ENCODE measurements at places on chromosomes 7 and 10.
A peak's percentile ranks its signal among the peaks of the same experiment; 100 is the strongest.

DNA sequence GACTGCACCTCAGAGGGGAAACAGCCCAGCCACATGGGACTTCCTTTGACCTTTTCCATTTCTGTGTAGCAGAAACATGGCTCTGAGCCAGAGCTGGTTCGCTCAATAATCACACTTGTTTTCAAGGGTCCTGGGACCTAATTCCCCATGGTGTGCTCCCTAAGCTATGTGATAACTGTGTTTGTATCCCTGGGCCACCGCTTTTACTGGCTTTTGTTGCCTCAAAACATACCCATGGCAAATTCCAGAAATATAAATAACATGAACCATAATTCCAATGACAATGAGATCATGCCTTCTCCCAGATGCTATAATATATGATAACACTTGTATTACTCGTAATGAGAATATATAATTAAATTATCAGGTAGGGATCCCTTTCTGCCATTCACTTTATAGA is 196.4 kb downstream of the GFRA1 start:
- no peak for DNase-seq

DNA sequence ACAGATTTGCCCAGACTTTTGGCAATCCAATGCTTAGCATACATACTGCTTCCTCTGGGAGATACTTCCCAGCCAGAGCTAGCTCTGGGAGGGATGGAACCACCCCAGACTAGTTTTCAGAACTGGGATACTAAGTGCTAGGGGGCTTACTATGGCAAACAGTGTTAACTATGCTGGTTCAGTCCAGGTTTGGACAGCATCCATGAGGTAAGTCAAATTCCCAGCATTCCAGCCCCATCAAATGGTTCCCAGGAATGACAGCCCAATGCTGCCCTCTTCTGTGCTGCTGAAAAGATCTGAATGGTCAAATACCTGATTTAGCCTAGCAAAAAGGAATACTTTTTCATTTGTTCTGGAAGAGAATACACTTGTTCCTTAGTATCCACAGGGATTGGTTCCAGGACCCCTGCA is 141.7 kb upstream of the CCDC6 start:
- no peak for DNase-seq

GRCh38 chr7:33601884-33602283 is 303.5 kb upstream of the BMPER start:
- DNase-seq: no peak

GRCh38 chr7:6299774-6300173 is 27.4 kb upstream of the CYTH3 start:
- no peak for DNase-seq

DNA sequence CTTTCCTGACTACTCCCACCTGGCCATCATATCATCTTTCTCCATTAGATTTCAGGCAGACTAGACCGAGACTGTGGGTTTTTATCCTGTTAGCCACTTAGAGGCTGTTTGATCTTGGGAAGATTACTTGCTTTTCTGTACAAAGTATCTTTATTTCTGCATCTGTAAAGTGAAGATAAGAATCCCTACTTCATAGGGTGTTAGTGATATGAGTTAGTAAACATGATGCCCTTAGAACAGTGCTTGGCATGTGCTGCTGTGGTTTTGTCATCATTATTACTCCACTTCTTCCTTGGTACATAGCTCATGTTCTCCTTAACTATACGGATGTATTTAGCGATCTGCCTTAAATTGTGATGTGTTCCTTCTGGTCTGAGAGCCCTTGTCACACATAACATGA is 165.2 kb downstream of the AUTS2 start:
- DNase-seq: no peak

- no peak for DNase-seq
These were observed 314.9 kb upstream of the AOAH start for GRCh38 chr7:37039131-37039749.

- no peak for DNase-seq
These were observed 321.3 kb downstream of the BICC1 start for GRCh38 chr10:58833771-58834561.

- no peak for DNase-seq
These were observed 1.3 kb downstream of the AFAP1L2 start for GRCh38 chr10:114402871-114403540.

GRCh38 chr7:84076219-84076618 is 118.4 kb downstream of the SEMA3A start:
- no peak for DNase-seq

DNA sequence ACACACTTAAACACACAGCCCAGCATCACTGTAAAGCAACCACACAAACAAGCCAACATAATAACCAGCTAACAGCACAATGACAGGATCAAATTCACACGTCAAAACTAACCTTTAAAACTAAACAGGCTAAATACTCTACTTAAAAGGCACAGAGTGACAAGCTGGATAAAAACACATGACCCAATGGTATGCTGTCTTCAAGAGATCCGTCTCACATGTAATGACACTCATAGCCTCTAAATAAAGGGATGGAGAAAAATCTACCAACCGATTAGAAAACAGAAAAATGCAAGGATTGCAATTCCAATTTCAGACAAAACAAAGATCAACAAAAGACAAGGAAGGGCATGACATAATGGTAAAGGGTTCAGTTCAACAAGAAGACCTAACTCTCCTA is 17.2 kb upstream of the PRSS58 start:
- no peak for DNase-seq

DNA sequence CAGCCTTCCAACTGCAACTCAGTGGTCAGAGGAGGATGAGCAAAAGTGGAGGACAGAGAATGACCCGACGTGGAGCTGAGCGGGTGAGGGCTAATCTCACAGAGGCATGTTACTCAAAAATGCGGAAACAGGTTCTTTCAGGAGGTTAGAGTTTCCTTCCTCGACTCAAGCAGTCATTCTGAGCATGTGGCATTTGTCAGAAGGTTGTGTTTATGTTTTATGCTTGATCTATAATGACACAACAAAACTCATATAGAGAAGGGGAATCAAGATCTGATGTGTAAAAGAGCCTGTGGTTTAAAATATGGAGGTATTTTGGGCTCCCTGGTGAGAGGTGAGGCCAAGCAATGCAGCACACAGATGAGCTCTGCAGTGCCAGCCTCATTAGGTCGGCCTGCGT is 311.4 kb downstream of the ADARB2 start:
- peak; percentile 20 for DNase-seq

DNA sequence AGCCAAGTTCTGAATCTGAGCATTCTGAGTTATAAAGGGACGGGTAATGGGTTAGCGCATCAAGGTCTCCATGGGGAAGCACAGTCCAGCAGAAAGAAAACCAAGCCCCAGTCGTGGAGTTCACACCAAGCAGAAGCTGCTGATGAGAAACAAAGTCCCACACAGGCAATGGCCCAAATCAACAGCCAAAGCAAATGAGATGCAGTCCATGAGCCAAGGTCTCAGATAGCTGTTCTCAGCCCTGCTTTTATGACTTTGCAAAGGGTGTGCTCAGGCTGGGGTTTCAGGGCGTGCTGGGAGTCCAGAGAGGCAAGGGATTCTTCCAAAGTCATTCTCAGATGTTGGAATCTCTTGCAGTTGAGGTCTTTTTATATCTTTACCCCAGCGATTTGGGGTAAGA is 32.0 kb downstream of the THNSL1 start:
- DNase-seq: no peak

GRCh38 chr7:84949067-84949466 is 237.8 kb downstream of the SEMA3D start:
- DNase-seq: no peak

DNA sequence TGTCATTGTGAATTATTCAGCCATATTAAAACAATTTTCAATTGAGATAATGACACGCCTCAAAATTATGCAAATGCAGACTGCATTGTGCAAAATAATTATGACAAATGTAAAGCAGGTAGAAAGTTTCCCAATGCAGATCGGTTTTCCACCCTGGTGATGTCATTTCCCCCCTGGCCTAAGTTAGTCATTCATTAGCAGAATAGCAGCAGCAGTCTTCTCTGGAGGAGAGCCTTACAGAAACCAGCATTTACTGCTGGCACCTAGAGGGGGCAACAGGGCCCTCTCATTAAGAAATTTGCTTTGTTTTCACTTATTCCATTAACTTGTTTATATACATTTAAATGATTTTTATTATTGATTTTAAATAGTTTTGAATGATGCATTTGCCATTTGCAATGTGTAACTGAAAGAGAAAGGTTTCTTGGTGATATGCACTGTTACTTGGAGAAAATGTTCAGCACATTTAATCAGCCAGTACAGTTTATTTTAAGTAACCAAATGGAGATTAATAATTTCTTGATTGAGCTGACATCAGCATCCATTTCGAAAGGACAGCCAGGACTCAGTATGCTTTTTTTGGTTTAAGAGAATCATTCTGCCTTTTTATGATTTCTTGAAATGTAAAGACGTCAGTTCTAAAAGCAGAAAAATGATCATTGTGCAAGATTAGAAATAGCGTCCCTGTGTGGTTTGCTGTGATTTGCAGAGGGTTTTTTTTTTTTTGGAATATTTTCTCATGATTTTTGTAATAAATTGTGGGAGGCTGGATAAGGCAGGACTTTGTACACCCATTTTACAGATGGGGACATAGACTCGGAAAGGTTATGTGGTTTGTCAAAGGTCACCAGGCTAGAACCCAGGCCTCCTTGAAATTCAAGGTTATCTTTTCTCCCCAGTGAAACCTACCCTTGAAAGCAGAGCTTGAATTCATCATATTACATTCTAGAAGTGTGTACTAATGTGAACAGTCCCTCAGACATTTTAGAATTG is 3.5 kb downstream of the ARID5B start:
- DNase-seq: no peak

- no peak for DNase-seq
These were observed 509.0 kb upstream of the PODXL start for GRCh38 chr7:132065193-132065988.

DNA sequence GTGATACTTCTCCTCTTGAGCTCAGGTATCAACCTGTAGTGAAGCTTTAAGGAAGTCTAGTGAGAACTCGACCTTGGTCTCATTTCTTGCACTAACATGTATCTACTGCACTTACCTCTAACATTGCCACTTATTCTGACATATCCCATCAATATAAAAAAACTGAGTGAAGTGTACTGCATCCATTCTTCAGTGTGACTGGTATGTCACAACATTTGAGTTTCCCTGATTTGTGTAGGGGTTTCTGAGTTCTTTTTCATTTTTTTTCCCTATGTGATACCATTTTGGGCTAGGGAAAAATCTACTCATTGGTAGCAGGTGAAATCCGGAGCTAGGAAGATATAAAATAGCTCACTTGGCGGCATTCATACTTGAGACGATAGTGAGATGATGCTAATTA is 274.3 kb downstream of the PRKG1 start:
- no peak for DNase-seq

DNA sequence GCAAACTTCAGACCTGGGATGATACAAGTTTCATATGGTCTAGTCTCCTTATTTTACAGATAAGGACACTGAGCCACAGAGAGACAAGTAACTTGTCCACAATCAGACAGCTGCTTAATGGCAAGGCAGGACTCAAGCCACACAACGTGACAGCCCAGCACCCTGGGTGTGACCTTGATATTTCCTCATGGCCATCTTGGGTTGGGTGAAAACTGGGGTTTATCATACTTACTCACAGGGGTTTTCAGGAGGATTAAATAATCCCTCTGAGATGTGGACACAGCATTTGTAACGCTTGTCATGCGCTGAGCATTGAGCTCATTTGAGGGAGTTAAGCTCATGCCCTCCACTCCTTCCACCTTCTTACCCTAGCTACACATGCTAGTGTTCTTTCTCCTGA is 58.0 kb downstream of the ABLIM1 start:
- DNase-seq: no peak

DNA sequence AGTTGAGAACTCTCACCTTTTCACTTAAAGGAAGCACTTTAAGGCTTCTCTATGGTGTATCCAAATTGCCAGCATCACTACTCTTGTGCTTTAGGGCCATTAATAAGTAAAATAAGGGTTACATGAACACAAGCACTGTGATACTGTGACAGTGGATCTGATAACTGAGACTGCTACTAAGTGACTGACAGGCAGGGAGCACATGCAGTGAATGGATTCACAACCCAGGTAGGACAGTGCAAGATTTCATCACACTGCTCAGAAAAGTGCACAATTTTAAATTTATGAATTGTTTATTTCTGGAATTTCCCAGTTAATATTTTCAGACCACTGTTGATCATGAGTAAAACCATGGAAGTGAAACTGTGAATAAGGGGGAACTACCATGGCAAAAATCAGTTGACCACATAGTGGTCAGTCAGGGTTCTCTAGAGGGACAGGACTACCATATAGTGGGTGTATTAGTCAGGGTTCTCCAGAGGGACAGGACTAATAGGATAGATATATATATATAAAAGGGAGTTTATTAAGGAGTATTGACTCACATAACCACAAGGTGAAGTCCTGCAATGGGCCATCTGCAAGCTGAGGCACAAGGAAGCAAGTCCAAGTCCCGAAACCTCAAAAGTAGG is 20.9 kb upstream of the CYP51A1 start:
- no peak for DNase-seq

DNA sequence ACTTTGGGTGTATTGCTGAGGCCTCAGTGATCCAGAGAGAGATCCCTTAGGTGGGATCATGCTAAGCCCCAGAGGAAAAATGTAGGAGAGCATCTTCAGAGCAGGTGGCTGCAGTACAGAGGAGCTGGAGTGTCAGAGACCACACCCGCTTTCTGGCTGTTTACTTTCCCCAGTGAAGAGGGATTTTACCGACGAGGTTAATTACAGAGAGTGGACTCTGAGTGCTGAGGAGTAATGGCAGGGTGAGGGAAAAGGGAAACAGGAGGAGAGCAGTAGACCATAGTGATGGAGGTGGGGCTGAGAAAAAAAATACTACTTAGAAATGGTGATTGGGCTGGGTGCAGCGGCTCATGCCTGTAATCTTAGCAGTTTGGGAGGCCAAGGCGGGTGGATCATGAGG is 43.3 kb upstream of the HBP1 start:
- DNase-seq: no peak

- DNase-seq: no peak
These were observed 84.3 kb downstream of the LANCL2 start for GRCh38 chr7:55449205-55449991.

DNA sequence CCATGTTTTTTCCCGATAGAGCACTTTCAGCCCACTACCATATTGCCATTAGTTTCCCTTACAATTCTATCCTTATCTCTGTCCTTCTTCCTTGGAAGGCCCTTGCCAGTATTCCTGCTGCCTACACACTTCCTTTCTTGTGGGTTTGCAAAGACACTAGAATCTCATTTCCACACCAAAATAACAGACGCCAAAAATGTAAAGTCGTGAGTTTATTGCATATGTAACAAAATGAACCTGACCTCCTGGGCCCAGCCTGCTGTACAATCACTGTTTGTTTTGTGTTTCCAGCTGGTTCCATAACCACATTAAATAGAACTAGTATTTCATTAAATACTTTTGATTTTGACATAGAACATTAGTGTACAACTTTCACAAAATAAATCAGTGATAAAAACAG is 116.7 kb downstream of the SMURF1 start:
- DNase-seq: no peak

GRCh38 chr7:937856-938484 is 16.5 kb downstream of the ADAP1 start:
- no peak for DNase-seq

Measured in T-helper 1 cell (primary cell).